ENCODE measurements at places on chromosomes 4 and X. TPM values are rescaled to one million over a fixed set of nuclear protein-coding genes. Genes with fewer than 3 reads are reported as not detected.

SGMS2 gene
- total RNA-seq = 221 TPM

GUCY1B1 gene
- total RNA-seq = 1.7 TPM

TMEM154 gene
- total RNA-seq = 0.96 TPM

MAGEA1 gene
- not detected for total RNA-seq

HSPA4L gene
- total RNA-seq = 15.7 TPM

UNC5C gene
- 4.8 TPM for total RNA-seq

TMEM156 gene
- under 0.01 TPM for total RNA-seq

C4orf51 gene
- not detected for total RNA-seq

CHIC2 gene
- 96.4 TPM for total RNA-seq

BEX5 gene
- total RNA-seq = not detected

BTC gene
- total RNA-seq = under 0.01 TPM

GPC3 gene
- total RNA-seq = 0.19 TPM

RHOXF1 gene
- not detected for total RNA-seq

REST gene
- 40.6 TPM for total RNA-seq

PRRG3 gene
- total RNA-seq = not detected

REELD1 gene
- total RNA-seq = not detected

FGF2 gene
- 79.8 TPM for total RNA-seq

BRCC3 gene
- 22.0 TPM for total RNA-seq

DCAF8L2 gene
- not detected for total RNA-seq

CLIC2 gene
- total RNA-seq = 0.85 TPM

UCP1 gene
- total RNA-seq = not detected

PAGE2 gene
- total RNA-seq = not detected

DTHD1 gene
- not detected for total RNA-seq

BST1 gene
- 39.5 TPM for total RNA-seq

GYG2 gene
- total RNA-seq = 2.7 TPM

CPZ gene
- total RNA-seq = 1.5 TPM

SCFD2 gene
- 35.8 TPM for total RNA-seq

NAA11 gene
- not detected for total RNA-seq

IL3RA gene
- 0.19 TPM for total RNA-seq

NSDHL gene
- 24.2 TPM for total RNA-seq

WWC2 gene
- 22.8 TPM for total RNA-seq

CITED1 gene
- total RNA-seq = not detected

SASH3 gene
- total RNA-seq = not detected

VCX2 gene
- total RNA-seq = 0.19 TPM

SERTM2 gene
- 0.19 TPM for total RNA-seq

RXFP1 gene
- 18.6 TPM for total RNA-seq

Measured in regular cardiac myocyte (primary cell).